Hepatocyte (in vitro differentiated cells): ENCODE measurements at places on chromosomes 12 and 14. TPM values are rescaled to one million over a fixed set of nuclear protein-coding genes. Genes with fewer than 3 reads are reported as not detected.

DNA sequence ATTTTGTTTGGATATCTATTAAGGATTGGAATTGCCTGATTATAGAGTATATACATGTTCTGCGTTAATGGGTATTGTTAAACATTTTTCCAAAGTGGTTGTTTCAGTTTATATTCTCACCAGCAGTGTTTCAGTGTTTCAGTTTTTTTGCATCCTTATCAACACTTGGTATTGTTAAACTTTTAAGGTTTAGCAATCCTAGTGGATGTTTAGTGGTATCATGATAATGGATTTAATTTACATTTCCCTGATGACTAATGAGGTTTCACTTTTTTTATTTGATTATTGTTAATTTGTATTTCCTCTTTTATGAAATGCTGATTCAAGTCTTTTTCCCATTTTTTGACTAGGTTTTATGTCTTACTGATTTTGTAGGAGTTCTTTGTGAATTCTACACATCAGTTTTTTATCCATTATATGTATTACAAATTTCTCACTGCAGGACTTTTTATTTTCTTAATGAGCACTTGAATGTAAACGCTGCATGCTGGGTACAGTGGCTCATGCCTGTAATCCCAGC, 23.7 kb downstream of the YLPM1 start:
- no peak for DNase-seq

DDIT3 gene
- 92.7 and 105 TPM in 2 replicates for total RNA-seq

GRCh38 chr12:47753021-47754001, 5.4 kb downstream of the RAPGEF3 start:
- DNase-seq = no peak

DNA sequence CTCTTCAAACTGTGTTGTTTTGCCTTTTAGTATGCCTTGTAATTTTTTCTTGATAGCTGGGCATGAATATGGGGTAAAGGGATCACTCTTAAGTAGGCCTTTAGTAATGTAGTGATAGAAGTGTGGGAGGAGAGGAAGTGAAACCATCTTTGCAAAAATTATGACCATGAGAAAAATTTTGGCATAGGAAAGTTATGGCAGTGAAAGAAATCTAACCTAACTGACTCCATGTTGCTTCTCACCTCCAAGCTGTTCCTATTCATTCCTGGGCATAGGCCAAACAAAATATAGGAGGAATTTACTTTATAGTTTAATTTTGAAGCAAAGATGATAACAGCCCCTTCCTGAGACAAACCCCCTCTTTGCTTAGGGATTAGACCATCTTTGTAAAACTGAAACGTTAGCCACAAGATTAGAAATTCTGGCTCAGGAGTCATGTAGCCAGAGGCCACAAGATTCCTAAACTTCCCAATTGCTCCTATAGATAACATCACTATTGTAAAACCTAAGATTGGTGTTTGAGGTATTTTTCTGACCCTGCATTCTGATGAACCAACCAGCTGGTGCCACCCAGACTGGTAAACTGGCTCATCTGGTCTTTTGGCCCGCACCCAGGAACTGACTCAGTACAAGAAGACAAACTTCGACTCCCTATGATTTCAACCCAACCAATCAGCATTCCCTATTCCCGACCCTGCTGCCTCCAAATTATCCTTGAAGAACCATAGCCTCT, 45.8 kb downstream of the CRADD start:
- DNase-seq = no peak

REM2 gene
- 1.5 and 1.9 TPM in 2 replicates for total RNA-seq

DNA sequence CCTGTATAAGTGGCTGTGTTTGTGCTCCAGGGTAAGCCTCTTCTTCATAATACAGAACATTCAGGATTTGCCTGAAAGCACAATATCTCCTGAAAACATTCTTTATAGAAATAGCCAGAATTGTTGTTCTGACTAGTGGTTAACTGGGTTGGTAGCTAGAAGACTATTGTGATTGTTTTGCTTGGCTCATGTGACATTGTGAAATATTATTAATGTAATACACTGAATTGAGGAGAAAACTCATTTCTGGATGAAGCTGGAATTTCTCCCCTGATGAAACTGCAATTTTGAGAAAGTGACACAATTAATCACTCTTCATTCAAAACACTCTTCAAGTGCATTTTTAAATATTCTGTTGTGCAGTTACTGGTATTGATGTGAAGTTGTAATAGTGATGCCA, 172.3 kb upstream of the PTPRQ start:
- DNase-seq = no peak

HOXC9 gene
- total RNA-seq = 0.10 and 0.60 TPM in 2 replicates

DNA sequence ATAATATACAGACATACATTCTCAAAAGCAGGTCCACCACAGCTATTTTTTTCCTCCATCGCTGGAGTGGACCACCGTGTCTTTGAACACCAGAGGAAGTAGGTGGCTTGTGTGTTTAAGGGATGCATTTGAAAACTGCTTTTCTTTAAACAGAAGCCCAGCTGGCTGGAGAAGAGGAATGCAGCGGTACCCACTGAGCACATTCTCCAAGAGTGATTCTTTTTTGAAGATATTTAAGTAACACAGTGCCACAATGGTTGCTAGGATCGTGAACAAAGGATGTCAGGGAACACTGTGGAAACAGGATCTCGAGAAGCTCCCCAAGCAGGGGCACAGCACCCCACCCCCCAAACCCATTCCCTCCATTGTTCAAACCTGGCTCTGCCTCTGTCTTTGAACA, 286.6 kb upstream of the PWP1 start:
- DNase-seq = no peak

GRCh38 chr12:124780336-124780735, 83.3 kb downstream of the SCARB1 start:
- no peak for DNase-seq

- peak; percentile 84 for DNase-seq
Observed at GRCh38 chr14:104681689-104682074, 7.7 kb upstream of the INF2 start.

- DNase-seq = no peak
Observed at GRCh38 chr14:93090826-93091555, 24.7 kb downstream of the ITPK1 start.

KRT6C gene
- 0.07 and 0.32 TPM in 2 replicates for total RNA-seq
